ENCODE measurements at places on chromosomes 6 and 20. TPM values are rescaled to one million over a fixed set of nuclear protein-coding genes. Genes with fewer than 3 reads are reported as not detected.

- no peak for DNase-seq
Measured at GRCh38 chr6:69232496-69232895, 564.3 kb downstream of the LMBRD1 start.

Gene FAM184A
- total RNA-seq: 36.3 TPM

Gene MRPS26
- total RNA-seq: 55.9 TPM

GRCh38 chr6:136612666-136613389 is 62.6 kb upstream of the MAP7 start:
- no peak for DNase-seq

GRCh38 chr20:58642441-58642840 is 8.6 kb upstream of the STX16 start:
- no peak for DNase-seq

Gene LST1
- total RNA-seq: 1.2 TPM

Gene MEP1A
- total RNA-seq: 0.93 TPM

DNA sequence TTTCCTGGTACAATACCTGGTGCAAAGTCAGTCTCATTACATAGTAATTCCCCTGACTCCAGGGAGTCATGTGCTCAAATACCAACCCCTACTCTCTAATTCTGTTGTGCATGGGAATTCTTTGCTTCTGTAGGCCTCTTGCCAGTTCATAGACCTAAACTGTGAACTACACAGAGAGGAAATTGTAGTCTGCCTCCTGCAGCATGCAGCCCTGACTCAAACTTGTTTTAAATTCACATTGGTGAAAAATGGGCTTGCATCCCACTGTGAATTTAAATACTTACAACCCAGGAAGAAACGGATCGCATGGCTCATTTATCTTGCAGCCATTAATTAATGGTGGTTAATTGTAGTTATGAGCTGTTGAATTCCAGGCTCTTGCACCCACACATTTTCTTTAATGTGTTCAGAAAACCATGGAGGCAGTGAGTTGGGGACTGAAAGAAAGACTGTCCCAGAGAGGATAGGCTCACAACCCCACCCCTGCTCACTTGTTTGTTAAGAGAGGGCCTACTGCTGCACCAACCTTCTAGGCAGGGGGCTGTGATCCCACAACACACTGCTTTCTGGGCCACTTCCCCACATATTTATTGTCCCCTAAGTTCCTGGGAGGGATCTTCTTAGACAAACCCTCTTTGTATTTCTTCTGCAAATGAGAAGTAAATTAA is 579.1 kb downstream of the DHX35 start:
- DNase-seq: no peak

DNA sequence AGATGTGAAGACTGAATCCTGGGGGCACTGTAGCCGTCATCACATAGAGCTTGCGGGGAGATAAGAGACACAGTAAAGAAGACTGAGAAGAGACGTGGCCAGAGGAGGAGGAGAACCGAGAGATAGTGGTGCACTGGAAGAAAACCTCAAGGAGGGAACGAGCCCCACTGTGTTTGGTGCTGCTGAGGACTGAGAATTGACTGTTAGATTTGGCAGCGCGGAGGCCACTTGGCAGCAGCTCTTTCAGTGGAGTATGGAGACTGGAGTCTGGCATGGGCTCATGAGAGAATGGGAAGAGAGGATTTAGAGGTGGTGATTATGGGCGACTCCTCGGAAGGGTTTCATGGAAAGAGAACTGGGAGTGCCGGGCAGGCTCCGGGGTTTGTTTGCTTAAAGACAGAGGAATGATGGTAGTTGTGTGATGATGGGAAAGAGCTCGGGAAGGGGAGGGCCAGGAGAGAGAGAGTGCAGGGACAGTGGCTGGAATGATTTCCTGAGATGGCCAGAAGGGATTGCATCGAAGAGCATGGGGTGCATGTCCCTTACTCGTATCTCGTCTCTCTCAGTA is 18.0 kb downstream of the CDYL start:
- DNase-seq: no peak

Gene PXMP4
- 5.1 TPM for total RNA-seq

DNA sequence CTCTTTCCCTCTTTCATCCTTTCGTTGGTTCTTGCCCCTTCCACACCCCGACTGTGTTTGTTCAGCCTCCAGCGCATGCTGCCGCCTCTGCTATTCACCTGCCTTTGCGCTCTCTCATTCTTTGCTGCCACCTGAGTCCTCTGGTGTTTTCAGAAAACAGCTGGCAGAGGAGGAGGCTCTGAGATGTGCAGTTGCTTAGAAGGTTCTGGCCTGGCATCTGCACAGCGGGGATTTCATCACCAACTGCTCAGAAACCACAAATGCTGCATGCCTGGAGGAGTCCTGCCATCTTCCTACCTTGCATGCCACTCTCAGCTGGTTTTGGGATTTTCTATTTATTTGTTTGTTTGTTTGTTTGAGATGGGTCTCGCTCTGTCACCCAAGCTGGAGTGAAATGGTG is 39.2 kb upstream of the CLDN20 start:
- no peak for DNase-seq

DNA sequence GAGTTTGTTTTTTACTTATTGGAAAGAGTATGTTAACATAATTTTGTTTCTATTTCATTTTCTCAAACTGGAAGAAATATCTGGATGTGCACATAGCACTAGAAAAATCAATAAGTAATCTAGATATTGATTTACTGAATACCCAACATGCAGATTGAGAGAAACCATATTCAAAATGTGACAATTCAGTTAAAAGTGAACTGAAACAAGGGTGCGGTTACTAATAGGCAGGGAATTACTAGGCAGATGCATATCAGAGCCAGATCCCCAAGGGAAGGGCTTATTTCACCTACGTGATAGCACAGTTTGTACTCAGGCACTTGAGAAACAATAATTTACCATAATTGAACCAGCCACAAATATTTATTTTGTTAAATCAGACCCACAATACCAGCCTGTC is 493.1 kb upstream of the FLRT3 start:
- no peak for DNase-seq

DNA sequence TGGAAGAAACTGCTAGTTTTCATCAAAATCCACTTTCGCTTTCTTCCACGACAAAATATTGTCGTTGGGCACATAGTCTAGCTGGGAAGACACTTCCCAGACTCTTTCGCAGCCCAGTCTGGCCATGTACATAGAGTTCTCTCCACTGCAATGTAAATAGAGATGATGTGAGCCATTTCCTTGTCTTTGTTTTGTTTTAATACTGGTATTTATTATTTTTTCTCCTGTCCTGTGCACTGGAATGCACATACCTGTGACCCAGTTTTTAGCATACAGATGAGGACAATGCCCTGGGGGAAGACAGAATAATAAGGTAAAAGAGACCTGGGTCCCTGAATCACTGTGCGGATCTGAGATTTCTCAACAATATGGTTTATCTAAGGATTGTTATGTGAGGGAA is 149.5 kb upstream of the BMP5 start:
- DNase-seq: no peak
